Activated CD8-positive, alpha-beta memory T cell treated with anti-CD3 and anti-CD28 coated beads, Interleukin-2, amount 10 ng/mL, durations not matched to agents 7 days and 5 days (primary cell): ENCODE measurements at places on chromosomes 16 and 17.

DNA sequence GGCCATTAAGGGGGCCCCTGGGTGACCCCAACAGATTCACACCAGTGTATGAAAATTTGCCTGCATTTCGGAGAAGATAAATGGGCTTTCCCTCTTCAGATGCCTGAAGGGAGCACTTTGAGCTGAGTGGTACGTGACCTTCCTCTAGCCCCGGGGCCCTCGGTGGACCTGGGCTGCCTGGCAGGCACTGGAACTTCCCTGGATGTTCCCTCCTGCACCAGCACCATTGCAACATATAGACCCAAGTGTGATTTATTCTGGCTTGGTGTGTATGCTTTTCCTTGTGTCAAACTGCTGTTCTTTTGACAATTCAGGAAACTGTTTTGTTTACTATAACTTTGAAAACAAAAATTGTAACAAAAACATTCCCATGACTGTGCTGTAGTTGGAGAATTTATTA, 93.8 kb downstream of the TNFRSF13B start:
- no peak for DNase-seq

GRCh38 chr16:12747261-12747660, 56.4 kb downstream of the CPPED1 start:
- no peak for DNase-seq

GRCh38 chr16:66377324-66377723, 10.8 kb downstream of the CDH5 start:
- DNase-seq = no peak

GRCh38 chr17:43536236-43536992, 9.7 kb downstream of the ETV4 start:
- no peak for DNase-seq

DNA sequence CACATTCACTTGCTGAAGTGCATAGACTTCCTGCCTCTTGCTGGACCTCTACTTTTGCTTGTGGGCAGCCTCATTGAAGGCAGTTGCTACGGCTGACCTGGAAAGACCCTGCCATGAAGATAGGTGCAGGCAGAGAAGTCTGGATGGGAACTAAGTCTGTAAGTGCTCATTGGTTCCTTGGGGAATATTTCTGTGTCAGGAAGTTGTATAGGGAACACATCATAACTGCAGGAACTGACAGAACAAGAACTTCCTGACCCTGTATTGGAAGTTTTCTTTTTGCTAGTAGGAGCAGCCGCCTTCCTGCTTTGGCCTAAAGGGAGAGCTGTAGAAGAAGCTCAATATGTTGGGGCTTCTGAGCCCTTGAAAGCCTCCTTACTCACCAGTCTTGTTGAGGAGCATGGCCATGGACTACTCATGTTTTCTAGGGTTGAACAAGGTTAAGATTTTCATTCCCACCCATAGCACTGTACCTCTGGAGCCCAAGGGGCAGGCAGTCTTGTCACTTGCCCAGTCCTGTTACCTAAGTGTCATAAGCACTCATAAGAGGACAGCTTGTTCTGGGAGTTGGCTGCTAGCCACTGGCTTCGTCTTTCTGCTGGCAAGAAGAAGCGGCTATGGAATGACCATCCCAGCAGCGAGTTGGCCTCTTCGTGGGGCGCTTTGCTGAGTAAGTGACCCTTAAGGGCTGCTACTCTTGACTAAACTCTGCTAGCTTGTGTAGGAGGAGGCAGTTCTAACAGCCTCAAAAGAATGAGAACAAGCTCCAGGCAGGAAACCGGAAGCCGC, 7.2 kb downstream of the UBFD1 start:
- DNase-seq = no peak

GRCh38 chr17:6160232-6160555, 90.0 kb downstream of the WSCD1 start:
- DNase-seq = no peak

- no peak for DNase-seq
Observed at GRCh38 chr16:57343221-57343620, 15.4 kb upstream of the CCL22 start.

- DNase-seq = no peak
Observed at GRCh38 chr17:59436900-59437299, 105.4 kb downstream of the YPEL2 start.

GRCh38 chr16:85967111-85967510, 68.1 kb downstream of the IRF8 start:
- no peak for DNase-seq

GRCh38 chr17:72338847-72339790, 218.3 kb downstream of the SOX9 start:
- no peak for DNase-seq

DNA sequence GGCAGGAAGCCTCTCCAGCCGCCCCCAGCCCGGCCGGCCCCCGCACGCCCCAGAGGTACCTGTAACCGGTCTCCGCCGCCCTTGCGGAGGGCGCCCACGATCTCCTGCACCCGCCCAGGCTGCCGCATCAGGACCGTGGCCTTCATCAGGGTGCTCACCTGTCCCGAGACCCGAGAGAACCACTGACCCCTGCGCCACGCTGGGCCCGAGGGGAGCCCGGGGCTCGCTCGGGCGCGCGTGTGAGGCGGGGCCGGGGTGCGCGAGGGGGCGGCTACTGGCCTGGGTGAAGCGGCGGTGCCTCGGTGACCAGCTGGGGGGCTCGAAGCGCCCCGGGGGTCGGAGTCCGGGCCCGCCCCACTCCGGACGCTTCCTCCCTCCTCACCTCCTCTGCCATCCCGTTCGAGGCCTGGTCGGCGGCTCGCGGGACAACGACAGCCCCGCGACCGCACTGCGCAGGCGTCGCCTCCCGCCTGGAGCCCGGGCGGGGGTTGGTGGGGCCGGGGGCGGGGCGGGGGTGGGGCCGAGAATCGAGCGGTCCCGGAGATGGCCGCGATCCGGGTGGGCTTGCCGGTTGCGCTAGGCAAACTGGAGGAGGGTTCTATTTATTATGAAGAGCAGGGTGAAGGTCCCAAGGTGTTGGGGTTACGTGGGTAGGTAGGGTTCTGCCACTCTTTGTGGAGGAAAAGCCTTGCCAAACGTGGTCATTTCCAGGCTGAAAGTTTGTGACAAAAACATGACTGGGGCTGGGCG, at the start of gene NT5C3B:
Gene NT5C3B, minus strand, starts transcription at position 433 of the 750 bp plus-strand sequence. Its CDS starts 39 bp downstream, at position 394.
- peak; percentile 67 for DNase-seq

DNA sequence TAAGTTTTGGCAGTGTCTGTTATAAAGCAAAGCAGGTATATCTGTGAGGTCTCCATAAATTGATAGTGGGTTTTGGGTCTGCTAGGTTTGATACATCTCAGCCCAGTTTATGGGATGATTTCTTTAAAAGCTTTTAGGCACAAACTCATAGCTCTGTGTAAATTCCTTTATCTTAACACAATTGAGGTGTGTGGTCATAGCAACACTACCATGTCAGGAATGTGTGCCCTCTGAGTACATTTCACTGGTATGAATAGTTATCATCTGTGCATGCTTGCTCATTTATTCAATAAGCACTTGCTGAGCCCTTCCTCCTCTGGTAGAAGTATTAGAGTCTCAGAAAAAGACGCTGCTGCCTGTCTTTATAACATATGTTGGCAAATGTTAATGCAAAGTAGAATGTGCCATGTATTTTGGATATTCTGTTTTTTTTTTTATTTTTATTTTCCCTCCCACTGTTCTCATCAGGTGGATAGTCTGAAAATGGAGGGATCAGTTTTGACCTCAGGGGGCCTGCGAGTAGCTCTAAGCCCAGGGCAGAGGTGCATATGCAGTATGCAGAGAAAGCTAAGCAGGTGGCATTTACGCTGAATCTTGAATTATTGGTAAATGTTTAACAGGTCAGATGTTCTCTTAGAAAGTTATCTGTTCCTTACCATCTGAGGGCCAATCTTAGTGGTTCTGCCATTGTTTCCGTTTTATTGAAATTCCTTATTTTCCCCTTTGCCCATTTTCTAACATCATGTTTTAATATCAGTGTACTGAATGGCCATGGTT, 90.7 kb downstream of the WNT3 start:
- no peak for DNase-seq

DNA sequence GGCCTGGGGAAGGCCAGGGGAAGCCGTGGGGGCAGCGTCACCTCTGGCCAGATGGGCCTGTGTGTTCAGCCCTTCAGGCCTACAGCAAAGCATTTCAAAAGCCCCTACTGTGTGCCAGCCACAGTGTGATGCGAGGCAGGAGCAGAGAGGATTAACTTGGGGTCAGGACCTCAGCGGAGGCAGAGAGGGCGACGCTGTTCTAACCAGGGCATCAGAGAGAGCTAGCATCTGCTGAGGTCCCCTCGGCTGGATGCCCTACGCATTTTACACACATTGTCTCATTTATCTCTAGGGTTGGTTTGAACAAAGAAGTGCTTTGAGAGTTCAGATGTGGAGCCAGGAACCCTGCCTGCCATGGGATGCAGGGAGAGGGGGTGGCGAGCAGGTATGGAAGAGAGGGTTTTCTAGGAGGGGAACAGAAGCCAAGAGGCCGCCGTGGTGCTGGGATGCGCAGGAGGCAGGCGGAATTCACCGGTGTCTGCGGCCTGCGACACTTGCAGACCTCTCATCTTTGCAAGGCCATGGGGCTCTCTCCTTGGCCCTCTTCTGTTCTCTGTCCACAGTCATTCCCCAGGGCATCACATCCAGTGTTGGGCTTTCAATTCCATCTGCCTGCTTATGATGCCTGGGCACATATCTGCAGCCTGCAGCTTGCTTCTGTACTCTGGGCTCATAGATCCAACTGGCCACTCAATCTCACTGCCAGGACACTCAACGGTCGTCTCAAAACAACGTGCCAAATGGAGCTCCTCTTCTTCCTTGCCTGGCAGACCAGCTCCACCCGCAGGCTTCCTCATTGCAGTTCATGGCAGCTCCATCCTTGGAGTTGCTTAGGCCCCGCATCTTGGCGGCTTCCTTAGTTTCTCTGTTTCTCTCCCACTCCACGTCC, 8.1 kb upstream of the NKD1 start:
- no peak for DNase-seq

GRCh38 chr17:65560628-65561451, 608 bp downstream of the AXIN2 start:
- peak; percentile 64 for DNase-seq

- DNase-seq = no peak
Observed at GRCh38 chr17:20998571-20999043, 44.2 kb downstream of the USP22 start.

DNA sequence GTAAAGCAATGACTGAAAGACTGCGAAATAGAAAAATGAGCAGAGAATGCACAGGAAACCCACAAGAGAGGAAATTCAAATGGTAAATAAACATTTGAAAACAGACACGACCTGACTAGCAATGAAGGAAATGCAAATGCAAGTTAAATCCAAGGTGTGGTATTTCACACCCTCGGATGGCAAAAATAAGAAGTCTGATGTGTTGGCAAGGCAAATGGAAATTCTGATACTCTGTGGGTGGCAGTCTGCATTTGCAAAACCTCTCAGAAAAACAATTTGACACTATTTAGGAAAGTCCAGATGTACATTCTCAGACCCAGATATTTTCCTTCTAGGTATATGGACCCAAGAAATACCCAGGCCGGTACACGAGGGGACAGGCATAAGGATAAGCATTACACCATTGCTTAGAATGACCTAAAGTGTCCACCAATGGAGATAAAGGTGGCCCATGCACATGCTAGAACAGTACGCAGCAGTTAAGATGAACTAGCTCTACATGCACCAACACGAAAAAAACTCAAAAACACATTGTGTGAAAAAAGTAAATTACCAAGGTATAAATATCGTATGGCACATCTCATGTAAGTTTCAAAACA, 116.7 kb downstream of the GAS7 start:
- DNase-seq = no peak

DNA sequence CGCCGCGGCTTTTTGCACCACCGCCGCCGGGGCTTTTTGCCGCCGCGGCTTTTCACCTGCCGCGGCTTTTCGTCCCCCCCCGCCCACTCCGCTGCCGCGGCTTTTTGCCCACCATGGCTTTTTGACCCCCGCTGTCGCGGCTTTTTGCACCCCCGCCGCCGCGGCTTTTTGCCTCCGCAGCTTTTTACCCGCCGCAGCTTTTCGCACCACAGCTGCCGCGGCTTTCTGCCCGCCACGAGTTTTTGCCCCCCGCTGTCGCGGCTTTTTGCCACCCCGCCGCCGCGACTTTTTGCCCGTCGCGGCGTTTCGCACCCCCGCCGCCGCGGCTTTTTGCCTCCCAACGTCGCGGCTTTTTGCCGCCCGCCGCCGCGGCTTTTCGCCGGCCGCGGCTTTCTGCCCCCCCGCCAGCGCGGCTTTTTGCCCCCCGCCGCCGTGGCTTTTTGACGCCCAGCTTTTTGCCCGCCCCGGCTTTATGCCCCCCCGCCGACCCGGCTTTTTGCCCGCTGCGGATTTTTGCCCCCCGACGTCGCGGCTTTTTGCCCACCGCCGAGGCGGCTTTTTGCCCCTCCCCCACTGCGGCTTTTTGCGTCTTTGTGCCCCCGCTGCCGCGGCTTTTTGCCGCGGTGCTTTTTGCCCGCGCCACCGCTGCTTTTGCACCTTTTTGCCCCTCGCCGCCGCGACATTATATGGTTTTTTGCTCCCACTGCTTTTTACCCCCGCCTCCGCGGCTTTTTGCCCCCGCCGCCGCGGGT, 1343.6 kb downstream of the TP53TG3F start:
- no peak for DNase-seq

DNA sequence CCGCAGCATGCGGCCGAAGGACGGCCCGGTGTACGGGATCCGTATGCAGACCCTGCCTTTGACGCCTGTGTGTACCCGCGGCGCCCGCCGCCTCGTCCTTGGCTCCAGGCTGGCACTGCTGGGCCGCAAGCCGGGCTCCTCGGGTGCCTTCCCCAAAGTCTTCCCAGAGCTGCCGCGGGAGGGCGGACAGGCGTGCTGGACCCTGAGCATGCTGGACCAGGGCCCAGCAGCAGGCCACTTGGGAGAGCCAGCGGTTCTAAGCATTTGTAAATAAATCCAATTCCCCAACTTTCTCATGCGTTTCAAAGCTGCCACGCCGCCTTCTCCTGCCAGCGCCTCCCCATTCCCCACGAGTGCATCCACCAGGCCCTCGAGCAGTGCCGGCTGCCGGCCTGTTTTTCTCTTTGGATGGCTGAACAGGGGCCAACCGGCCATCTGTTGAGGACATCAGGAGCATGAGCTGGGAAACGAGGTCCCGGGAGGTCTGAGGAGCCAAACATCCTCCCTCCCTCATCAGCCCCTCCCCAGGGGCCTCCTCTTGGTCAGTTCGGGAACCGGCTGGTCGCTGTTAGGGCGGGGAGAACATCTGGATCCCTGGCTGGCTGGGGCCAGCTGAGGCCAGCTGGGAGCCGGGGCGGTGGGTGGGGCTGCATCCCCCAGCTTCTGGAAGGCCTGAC, 20.5 kb upstream of the PABPN1L start:
- DNase-seq = no peak

- DNase-seq = no peak
Observed at GRCh38 chr16:72362973-72363372, 191.0 kb upstream of the PMFBP1 start.
